ENCODE measurements at places on chromosomes 2 and 18. TPM values are rescaled to one million over a fixed set of nuclear protein-coding genes. Genes with fewer than 3 reads are reported as not detected.

The GAL3ST2 gene
- 0.26 TPM for total RNA-seq

The OXER1 gene
- total RNA-seq: 0.13 TPM

The METAP1D gene
- 11.5 TPM for total RNA-seq

The SERPINB3 gene
- not detected for total RNA-seq

The ZBTB14 gene
- 18.8 TPM for total RNA-seq
